ENCODE measurements at places on chromosomes 2 and 18.

- DNase-seq, result no peak
These were observed 877 bp downstream of the INHBB start for GRCh38 chr2:120346667-120347358.

- DNase-seq, result no peak
These were observed 59.6 kb downstream of the KCTD18 start for GRCh38 chr2:200450288-200450687.

DNA sequence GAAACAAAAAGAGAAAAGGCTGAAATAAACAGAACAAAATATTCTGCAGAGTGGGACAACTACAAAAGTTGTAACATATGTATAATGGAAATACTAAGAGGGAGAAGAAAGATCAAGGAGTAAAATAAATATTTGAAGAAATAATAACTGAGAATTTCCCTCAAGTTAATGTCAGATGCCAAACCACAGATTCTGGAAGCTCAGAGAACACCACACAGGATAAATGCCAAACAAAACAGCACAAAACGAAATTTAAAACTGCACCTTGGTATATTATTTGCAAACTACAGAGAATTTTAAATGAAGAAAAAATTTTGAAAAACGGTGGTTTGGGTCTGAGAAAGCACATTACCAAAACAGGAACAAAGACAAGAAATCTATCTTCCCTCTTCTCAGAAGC, 1588.9 kb upstream of the TMEFF2 start:
- no peak for DNase-seq

- no peak for DNase-seq
These were observed 79.1 kb downstream of the CACNB4 start for GRCh38 chr2:152019732-152020131.

- DNase-seq, result no peak
These were observed 104.4 kb upstream of the SLC8A1 start for GRCh38 chr2:40556293-40556692.

DNA sequence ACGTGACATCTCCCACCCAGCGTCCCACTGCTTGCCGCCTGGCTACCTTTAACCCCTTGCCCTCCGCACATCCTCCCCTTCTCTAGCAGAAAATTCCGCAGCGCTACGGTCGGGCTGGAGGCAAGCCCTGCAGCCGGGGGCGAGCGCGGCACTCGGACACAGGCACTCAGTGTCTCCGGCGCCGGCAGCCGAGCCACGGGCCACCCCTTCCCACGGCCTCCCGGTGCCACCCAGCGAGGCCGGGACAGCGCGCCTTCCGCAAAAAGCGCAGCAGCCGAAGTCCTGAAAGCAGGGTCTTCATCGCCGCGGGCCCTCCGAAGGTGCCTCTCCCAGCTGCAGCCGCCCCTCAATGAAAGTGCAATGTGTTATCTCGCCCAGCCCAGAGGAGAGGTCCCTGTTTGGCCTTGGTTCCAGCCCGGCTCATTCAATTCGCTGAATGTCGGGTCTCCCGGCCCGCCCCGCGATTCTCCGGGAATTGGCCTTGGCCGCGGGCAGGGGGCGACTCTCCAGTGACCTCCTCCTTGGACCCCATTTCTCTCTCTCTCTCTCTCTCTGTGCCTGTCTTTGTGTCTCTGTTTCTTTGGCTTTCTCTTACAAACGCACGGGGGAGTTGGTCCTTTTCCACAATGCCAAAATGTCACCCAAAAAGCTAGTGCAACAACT, 1.1 kb downstream of the DLGAP1 start:
- DNase-seq, result peak; percentile 74

- no peak for DNase-seq
These were observed 52.3 kb downstream of the CYP26B1 start for GRCh38 chr2:72095364-72095763.

- DNase-seq, result no peak
These were observed 239.3 kb downstream of the TWIST2 start for GRCh38 chr2:239087046-239087710.

Measured in aorta (tissue), 5 donors.